ENCODE measurements at places on chromosomes 6 and 20.

- no peak for DNase-seq
Measured at GRCh38 chr20:58042591-58042990, 185.9 kb downstream of the ANKRD60 start.

DNA sequence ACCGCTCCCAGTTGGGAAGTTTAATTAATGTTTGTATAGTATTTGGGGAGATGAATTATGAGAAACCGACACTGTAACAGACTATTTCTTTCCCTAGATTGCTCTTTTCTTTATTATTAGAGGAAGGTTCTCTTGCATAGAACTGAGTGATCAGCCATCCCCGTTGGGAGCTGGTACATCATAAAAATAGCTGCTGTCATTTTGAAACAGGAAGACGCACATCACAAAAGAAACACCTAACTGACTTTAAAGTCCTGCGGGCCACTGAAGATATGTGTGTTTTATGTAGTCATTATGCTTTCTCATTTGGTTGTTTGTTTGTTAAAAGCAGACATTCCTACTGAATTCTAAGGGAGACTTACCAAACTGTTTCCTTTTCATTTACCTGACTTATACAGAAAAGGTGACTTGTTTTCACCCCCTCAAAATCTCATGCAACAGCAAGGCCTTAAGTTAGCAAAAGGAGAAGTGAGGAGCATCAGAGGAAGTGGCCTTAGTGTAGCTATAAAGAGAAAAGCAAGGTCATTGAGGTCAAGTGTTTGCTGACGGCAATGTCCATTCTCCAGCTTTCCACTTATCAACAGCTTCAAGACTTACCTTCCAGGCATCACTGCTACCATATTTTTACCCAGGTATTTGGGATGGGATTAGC is 91.0 kb downstream of the PKHD1 start:
- no peak for DNase-seq

- no peak for DNase-seq
Measured at GRCh38 chr6:129981598-129981997, 36.8 kb upstream of the L3MBTL3 start.

DNA sequence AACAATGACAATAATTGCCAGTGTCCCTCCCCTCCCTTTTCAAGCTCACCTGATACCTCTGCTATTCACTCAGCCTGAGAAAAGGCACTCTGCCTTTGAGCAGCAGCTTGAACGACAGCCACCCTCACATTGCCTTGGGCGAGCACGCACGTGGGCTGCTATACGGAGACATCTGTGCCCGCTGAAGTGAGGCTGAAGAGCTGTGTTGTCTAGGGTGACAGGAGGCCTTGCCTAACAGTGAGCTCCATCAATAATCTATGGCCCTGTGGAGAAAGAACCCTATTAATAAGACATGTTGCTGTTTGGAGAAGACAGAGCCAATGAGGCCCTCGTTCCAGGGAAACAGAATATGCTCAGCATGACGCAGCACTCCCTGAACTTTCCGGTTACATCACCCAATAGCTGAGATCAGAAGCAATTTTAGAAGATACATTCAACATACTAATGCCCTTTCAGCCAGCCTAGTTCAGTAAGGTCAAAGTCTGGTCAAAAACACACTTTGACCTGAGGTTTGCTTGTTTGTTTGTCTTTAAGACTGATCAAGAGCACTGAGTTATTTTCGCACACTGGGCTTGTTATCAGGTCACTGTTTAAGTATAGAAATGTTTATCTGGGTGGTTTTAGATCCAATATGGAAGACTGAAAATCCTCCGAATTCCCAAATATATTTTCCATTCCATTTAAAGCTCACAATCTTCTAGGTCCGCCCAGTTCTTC is 30.6 kb downstream of the RBM24 start:
- DNase-seq: peak; percentile 16

- no peak for DNase-seq
Measured at GRCh38 chr20:39524371-39524911, 562.3 kb downstream of the DHX35 start.

GRCh38 chr6:17280138-17280537 is 1.0 kb upstream of the RBM24 start:
- no peak for DNase-seq

DNA sequence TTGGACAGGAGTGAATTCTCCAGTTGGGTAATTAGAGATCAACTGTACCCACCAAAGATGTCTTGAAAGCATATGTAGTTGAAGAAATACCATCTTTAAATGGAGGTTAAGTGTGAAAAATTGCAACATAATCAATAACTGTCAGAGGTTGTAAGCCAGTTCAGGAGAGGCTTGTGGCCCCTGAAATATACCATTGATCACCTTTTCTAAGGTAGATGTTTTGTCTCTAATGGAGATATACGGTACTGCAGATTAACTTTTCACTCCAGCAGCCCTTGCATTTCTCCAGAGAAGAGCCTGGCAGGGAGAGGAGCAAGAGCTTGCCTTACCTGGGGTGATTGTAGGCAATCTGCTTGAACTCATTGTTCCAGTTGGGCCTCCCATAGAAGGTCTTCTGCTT is 48.8 kb downstream of the NOX3 start:
- no peak for DNase-seq

- DNase-seq: no peak
Measured at GRCh38 chr20:18727032-18727508, 86.5 kb upstream of the SCP2D1 start.
